ENCODE measurements at places on chromosomes 2 and 18.

DNA sequence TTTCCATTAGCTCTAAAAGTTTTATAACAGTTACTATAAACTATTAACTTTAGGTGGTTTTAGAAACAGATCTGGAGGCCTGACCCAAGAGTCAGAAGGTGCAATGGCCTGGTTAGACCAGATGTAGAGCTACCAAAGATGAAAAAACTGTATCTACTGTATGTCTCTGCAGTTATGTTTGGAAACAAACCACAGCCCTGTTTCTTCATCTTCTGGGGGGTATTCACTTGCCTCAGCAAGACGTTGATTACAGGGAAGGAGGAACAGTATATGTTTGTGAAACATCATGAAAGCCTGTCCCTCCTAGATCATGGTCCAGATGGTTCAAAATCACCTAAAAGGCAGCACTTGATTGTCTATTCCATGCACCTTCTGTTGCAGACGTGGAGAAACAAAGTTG is 220.2 kb downstream of the SUCLG1 start:
- DNase-seq, result no peak

DNA sequence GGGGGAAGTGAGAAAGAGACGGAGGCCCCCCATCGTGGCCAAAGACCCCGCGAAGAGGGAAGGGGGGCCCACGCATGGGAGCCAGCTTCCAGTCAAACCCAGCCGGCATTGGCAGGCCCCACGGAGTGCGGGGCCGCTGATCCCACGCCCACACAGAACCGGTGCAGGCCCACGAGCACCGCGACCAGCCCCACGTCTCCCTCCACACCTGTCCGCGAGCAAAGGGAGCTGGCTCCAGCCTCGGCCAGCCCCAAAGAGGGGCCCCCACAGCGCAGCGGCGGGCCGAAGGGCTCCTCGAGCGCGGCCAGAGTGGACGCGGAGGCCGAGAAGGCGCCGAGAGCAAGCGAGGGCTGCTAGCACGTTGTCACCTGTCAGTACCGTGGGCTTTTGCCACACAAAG is 125.0 kb upstream of the TWIST2 start:
- DNase-seq, result no peak

- no peak for DNase-seq
Observed at GRCh38 chr2:238589591-238590460, 163.1 kb downstream of the ASB1 start.

- no peak for DNase-seq
Observed at GRCh38 chr2:158507141-158507540, 50.4 kb downstream of the PKP4 start.

DNA sequence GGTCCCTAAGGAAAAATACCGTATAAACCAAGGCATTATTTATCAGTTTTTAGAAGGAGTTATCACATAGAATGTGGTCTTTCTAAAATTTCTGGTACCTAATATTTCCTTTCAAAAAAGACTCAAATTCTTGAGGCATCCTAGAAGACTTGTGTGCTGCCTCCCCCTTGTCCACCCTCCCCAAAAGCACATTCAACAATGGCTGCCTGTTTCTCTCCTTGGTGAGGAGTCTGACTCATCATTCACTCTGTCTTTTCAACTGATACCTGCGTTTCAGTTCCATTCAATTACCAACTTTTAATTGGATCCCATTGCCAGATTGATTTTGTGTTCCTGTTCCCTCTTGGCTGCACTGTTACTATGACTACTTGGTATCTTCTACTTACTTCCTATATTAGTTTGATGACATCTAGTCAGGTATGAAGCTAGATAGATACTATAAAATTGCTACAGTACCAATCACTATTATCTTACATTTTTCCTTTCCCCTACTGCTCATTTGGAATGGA is 72.9 kb downstream of the XRCC5 start:
- DNase-seq, result no peak

DNA sequence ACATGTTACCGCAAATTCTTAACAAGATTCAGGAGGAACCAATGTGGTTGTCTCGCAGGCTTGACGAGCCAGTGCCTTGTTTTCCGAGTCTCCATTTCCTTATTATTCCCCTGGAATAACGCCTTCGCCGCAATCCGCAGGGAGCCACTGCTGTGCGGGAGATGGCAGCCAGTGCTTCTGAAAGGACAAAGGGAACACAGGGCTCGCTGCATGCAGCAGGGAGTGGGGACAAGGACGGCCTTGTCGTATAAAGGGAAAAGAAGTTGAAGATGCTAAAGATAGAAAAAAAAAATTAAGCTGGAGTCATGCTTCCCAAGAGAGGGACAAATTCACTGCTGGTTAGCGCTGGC is 221.4 kb downstream of the NDUFA10 start:
- DNase-seq, result no peak

GRCh38 chr2:233412405-233412804 is 58.1 kb downstream of the DGKD start:
- DNase-seq, result no peak

DNA sequence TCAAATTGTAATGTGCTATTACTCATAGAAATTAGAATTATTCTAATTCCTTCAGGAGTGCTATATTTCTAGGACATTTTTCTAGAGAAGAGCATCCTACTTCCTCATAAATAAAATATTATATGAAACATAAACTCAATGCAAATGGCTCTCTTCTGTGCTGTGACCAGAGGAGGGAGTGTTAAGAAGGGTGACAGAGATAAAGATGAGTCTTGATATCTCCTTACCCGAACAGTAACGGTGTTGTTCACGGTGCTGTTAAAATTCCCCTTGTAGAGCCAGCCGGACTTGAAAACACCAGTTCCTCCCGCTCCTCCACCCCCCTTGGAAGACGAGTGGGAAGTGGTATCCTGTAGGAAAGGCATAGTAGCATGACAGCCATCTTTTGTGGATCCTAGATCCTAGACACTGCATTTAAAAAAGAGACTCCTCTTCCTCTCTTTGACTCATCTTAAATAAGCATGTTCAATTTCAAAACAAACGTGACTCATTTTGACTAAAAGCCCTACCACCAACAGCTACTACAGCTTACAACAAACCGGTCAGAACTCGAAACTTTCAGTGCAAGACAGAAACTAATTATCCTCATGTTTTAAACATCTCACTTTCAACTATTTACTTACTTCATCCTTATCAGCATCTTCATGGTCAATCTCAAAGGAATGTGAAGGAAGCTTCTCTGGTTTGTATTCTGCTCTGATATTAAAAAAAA is 156.3 kb downstream of the DOCK10 start:
- no peak for DNase-seq

GRCh38 chr2:37489536-37489935 is 145.1 kb downstream of the QPCT start:
- DNase-seq, result no peak

- no peak for DNase-seq
Observed at GRCh38 chr18:9199681-9200080, 63.1 kb downstream of the ANKRD12 start.

GRCh38 chr2:8216397-8216796 is 465.5 kb upstream of the ID2 start:
- DNase-seq, result no peak

DNA sequence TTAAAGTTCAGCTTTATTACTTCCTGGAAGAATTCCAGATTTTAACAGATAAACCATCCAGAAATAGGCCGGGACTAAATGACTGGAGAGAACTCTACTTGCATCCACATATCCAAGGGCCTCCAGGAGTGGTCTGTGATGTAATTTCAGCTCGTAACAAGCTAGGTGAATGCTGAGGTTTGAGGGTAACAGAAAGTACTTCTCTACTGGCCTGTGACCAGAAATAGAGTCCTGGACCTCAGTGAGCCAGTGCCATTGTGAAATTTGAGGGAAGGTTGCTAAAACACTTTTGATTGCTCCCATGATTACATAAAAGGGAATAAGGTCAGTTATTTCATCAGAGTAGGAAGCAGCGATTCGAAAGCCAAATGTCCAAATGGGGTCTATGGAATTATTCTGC is 158.1 kb downstream of the DOCK10 start:
- DNase-seq, result no peak

- no peak for DNase-seq
Observed at GRCh38 chr2:38526195-38526594, 76.5 kb downstream of the HNRNPLL start.

- no peak for DNase-seq
Observed at GRCh38 chr18:11309172-11309571, 159.8 kb upstream of the PIEZO2 start.

DNA sequence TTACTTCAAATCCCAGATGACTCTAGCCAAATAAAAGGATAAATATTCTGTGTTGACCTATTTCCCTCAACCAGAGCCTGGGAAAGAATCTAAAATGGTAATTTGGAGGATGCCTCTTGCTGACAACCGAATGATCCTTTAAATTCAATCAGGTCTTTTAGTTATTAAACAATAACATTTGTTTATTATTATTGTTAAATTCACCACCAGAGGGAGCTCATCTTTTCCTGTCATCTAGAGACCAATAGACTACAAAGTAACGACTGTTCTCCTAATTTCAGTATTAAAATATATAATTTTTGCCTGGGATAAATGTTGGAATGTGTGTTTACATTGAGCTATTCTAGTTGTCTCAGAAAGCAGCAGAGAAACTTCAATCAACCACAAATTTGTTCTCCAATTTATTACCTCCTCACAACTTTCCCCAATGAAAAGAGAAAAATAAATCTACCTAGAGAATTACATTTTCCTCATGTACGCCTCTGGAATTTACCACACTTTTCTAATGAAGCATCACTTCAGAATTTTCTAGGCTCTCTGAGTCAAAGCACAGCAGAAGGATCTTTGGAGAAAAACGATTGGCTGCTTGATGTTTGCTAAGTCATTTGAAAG is 142.7 kb downstream of the SCG2 start:
- no peak for DNase-seq

GRCh38 chr18:73613706-73614340 is 533.8 kb downstream of the FBXO15 start:
- no peak for DNase-seq

DNA sequence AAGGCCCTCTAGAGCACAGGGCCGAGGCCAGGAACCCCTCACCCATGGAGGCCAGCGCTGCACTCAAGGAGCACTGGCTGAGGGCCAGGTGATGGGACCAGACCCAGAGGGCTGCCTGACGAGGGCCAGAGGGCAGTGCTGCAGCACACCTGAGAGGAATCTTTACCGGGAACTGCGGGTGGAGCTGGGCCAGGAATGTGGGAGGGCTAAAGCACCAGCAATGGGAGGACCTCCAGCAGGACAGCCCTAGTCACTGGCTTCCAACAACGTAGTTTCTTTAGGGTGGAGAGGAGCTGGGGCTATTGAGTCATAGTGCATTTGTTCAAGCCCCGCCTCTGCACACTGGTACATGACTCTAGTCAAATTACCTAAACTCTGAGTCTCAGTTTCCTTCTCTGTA is 143.4 kb downstream of the TMEM17 start:
- no peak for DNase-seq

- DNase-seq, result no peak
Observed at GRCh38 chr2:143802871-143803650, 673.8 kb downstream of the ARHGAP15 start.

GRCh38 chr2:168180914-168181313 is 66.5 kb downstream of the STK39 start:
- no peak for DNase-seq

GRCh38 chr18:10275486-10275885 is 178.9 kb upstream of the APCDD1 start:
- no peak for DNase-seq

GRCh38 chr18:54828281-54828881 is at the start of gene RAB27B:
Gene RAB27B, plus strand, starts transcription at chr18:54828477. Its CDS starts 49,109 bp downstream, at chr18:54877586.
- peak; percentile 26 for DNase-seq

DNA sequence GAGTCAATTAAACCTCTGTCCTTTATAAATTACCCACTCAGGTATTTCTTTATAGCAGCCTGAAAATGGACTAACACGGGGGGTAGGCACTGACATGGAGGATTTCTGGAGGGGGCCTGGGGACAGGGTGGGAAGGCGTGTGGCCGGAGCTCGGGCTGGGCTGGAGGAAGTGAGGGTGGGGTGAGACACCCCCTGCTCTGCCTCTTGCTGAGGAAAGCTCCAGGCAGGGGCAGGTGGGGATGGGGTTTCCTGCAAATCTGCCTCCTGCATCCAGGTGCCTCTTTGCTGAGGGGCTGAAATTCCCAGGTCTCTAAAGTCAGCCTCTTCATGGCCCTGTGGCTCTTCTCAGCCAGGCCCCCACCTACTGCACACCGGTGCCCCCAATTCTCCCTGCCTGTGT is 25.7 kb upstream of the OTOS start:
- DNase-seq, result no peak

DNA sequence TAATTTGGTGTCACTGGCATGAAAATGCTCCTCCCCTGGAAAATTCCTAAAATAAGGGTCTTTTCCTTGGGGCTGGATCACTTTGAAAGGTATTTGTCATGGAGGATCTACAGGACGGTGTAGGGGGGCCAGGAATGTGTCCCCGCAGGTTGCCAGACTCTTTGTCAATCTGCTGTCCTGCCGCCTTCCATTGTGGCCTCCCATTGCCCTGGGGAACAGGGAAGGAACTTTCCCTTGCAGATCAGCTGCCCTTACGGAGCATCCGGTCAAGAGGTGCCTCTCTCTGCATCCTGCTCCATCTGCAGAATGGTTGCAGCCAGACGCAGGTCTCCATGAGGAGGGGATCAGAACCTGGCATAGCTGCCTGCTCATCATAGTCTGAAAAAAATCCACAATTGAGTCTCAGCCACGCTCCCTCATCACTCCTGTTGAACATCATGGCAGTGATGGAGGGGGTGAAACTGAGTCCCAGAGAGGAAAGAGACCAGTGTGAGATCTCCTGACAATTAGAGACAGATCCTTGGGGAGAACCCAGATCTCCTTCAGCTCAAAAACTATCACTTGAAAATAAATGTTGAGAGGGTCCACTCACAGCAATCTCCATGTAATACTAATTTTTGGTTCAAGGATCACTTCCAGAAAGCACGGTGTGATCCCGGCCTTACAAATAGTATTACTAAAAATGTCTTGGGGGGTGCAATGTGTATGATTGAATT is 244.8 kb downstream of the MYCN start:
- no peak for DNase-seq

DNA sequence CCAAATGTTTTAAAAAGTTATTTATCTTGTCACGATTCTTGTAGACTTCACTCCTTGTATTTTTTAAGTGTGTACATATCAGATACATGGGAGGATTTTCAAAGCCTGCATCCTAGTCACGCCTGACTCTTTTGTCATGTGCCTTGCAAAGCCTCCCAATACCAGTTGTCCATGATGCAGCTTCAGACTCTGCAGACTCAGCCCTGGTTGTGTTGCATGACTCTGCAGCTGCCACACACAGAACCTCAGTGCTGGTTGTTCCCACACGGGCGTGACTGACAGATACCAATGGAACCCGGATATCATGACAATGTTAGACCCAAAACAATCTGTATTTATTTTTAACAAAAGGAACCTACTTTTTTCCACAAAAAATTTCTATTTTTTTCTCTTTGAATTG is 38.2 kb downstream of the TPO start:
- DNase-seq, result no peak

DNA sequence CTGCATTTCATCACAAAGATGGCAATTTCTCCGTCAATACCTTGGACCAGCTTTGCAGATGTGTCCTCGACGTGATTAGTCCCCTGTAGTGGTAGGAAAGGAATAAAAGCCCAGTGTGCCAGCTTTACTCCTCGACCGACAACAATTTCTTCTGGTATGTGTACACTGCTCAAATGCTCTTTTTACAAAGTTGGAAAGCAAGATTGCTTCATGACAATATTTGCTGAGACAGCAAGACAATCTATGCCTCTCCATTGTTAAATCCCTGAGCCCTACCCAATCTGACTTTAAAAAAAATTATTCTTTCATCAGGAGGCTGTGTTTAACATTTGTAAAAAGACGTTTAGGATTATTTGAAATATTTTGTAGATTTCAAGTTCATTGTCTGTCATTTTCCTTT is 27.6 kb upstream of the ZEB2 start:
- no peak for DNase-seq
